GM20000 (cell line): ENCODE measurements at places on chromosomes 1 and 21.

GRCh38 chr1:181768211-181768929 lies 285.1 kb downstream of the CACNA1E start:
- DNase-seq, result peak; percentile 19

GRCh38 chr1:239947801-239948200 lies 143.9 kb upstream of the FMN2 start:
- DNase-seq, result no peak

GRCh38 chr1:30730346-30731108 lies 7.1 kb upstream of the MATN1 start:
- peak; percentile 25 for DNase-seq

GRCh38 chr1:7426780-7427604 lies 344.1 kb upstream of the VAMP3 start:
- DNase-seq, result no peak
